ENCODE measurements at places on chromosomes 7 and 10. TPM values are rescaled to one million over a fixed set of nuclear protein-coding genes. Genes with fewer than 3 reads are reported as not detected.

DNA sequence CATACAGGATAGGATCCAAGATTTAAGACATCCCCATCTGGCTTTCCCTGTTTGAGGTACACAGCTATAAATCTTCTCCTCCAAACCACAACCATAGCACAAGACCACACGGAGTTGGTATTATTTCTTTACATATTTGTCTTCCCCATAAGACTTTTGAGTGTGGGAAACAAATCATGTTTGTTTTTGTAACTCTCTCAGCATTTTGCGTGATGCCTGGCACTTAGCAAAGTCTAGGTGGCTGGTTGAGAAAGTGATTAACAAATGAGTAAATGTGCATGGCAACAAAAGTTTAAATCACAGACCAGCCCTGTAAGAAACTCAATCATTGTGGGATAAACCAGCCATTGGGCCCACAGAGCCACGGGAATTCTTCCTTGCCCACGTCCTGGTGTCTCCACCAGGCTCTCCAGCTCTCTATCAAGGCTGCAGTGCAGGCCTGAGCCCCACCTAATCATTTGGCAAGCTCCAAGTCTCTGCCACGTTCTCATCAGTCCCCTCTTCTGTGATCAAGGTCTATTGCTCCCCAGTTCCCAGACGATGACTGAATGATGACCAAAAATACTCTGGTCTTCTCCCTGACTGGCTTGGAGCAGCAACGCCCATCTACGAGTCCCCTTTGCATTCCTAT lies 317.8 kb downstream of the TNS3 start:
- DNase-seq: peak; percentile 44

GRCh38 chr10:5940807-5941218 lies 36.5 kb downstream of the IL15RA start:
- no peak for DNase-seq

- no peak for DNase-seq
Measured at GRCh38 chr7:31125171-31125570, 73.1 kb downstream of the ADCYAP1R1 start.

GRCh38 chr10:106836933-106837663 lies 327.4 kb downstream of the SORCS1 start:
- DNase-seq: no peak

DNA sequence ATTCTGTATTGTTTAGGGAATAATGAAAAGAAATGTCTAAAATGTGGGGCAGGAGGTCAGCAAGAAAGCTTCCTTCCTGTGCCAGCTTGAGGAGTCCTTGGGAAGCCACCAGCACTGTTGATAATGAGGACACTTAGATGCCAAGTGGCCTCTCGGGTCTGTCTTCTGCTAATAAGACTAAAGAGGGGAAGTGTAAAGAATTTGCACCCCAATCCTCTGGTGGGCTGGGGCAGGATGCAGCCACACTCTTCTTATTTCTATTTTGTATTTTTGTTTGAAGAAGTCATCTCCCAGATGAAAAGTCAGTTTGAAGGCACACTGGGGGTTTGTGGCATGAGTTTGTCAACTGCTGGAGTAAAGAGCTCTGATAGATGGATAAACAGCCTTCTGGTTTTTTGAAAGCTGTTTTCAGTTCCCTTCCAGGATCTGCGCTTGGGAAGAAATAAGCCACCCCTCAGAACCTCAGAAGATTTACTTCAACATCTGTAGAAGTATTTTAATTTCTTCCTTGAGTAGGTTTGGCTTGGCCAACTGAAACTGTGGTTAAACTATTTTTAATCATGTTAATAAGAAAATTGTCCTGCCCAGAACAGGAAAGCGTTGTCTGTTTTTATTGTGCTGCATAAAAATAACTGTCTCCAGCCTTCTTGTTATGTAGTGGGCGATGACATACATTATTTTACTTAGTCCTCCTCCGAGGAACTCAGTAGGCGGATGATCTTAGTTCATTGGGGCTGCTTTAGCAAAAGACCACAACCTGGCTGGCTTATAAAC lies 128.8 kb upstream of the GPR26 start:
- DNase-seq: no peak

The GPR85 gene
- total RNA-seq: not detected
